ENCODE measurements at places on chromosomes 3 and 15.
A peak's percentile ranks its signal among the peaks of the same experiment; 100 is the strongest.

DNA sequence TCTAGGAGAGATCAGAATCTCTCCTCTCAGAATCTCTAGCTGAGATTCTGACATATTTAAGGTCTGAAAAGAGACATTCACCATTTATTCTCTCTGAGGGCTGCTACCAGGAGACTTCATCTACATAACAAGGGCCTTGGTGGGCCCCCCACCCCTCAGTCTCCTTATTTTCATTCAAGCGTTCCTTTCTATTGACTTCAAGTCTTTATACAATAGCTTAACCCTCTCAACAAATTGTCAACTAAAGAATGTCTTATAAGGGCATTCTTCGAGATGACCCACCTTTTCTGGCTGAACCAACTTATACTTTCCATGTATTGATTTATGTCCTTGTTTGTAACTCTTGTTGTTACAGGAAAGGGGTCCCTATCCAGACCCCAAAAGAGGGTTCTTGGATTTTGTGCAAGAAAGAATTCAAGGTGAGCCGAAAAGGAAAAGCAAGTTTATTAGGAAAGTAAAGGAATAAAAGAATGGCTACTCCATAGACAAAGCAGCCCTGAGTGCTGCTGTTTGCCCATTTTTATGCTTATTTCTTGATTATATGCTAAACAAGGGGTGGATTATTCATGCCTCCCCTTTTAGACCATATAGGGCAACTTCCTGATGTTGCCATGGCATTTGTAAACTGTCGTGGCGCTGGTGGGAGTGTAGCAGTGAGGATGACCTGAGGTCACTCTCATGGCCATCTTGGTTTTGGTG is 209.5 kb upstream of the ALCAM start:
- no peak for DNase-seq

- DNase-seq = no peak
Observed at GRCh38 chr15:40252438-40253166, 13.7 kb downstream of the PAK6 start.

DNA sequence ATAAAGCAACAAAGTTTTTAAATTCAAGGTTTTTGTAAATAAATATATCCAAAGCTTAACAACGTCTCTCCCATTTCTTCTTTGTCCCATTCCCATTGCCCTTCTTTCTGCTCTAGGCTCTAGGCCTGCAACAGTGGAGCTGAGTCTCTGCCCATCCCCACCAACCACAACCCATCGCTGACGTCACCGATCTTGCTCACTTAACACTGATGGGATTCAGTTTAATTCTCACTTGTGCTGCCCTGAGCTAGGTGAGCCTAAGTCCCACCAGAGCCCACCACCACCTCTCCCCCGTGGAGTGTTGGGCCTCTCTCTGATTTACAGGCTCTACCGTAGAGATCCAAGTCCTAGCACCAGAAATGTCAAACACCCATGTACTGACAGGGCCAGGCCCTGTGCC is 61.3 kb upstream of the RAB6B start:
- DNase-seq = no peak

GRCh38 chr3:172241405-172241804 is 202.0 kb downstream of the FNDC3B start:
- no peak for DNase-seq

GRCh38 chr15:79966634-79967297 is 4.2 kb downstream of the BCL2A1 start:
- DNase-seq = no peak

- no peak for DNase-seq
Observed at GRCh38 chr15:51621936-51622603, 501 bp downstream of the DMXL2 start.

- DNase-seq = no peak
Observed at GRCh38 chr3:71487418-71487817, 96.1 kb downstream of the FOXP1 start.

DNA sequence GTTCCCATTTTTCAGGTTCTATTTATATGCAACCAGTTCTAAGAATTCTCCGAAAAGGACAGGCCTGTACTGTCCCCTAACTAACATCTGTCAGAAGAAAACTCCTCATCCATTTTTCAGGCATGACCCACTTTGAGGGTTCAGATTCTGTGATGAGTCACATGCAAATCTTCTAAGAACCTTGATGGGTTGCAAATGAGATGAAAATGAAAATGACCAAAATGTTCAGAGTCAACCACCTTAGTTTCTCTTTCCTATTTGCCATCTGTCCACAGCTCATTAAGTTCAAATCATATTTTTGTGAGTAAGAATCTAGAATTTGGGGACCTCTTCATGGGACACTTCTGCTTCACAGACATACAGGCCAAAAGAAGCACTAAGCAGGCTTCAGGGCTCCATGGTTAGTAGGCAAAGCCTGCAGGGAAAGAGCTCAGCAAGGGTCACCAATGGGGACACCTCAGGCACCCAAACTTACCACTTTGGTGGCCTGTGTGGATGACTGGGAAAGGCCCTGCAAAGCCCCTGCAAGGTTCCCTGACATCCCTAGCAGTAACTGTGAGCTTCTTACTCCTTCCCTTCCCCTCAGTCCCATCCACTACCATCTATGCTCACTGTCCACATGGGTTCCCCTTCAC is 122.0 kb downstream of the WDR76 start:
- no peak for DNase-seq

DNA sequence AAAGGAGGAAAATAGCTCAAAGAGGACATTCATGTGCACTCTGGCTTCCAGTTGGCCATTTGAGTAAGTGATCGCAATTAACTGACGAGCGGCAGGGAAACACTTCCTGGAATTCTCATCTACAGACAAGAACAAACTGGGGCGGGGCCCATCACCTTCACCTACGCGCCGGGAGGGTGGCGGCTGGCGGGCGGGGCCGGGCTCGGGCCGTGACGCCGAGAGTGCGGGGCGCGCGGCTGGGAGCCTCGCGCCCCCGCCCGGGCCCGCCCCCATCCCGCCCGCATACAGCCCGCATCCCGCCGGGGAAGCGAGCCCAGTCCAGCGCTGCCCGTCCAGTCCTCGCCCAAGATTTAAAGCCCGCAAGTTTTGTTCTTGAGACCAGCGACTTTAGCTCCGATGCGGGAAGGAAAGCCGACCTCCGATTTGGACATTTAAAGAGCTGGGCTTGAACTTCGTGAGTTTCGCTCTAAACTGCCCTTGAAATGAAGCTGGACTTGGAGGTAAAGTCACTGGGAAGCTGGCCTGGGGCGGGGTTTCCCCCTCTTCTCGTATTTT is at the start of gene B3GNT5:
TSS of gene B3GNT5 (plus strand) at position 281 of the 555 bp plus-strand sequence. CDS start 16,546 bp downstream, outside the sequence.
- peak; percentile 33 for DNase-seq

DNA sequence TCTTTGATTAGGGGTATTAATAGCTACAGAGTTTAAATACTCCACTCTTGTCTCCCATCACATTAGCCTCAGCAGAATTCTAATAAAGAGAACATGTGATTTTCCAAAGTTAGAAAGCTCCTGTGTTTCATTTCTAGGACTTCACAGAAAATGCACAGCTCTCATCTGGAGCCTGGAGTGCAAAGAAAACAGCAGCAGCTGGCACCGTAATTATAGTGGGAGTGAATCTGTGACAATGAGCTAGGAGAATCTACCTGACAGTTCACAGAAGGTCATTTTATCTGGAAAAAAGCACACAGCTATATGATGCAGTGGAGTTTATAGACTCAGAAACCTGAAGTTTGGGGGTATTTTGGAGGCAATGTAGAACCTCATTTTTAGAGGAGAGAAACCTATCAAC is 5.4 kb upstream of the TRIM59 start:
- no peak for DNase-seq

DNA sequence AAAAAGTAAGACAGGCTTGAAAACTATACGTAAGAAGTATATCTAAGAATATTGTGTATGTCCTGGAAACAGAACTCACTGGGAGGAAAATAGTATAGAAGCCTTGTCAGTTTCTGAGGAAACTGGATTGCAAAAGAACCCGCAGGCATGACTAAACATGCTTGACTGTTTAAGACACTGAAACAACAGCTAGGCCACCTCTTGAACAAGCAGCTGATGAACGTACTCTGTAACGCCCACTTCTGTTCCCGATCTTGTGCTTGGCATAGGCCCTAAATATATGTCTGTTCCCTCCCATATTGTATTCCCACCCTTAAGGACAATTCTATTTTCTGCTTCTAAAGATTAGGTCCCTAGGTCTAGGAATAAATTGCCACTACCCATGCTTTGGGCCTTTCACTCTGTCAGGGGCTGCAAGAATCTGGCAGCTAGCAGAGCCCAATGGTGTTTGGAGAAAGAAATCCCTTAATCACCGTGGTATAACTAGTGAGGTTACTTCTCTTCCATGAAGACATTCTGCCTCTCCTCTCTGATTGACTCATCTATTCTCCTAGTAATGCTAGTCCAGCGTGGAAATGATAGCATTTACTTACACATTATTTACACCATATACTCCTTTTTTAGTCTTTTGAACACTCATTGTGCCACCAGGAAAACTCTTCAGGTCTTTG is 46.2 kb downstream of the CD200 start:
- peak; percentile 90 for DNase-seq

DNA sequence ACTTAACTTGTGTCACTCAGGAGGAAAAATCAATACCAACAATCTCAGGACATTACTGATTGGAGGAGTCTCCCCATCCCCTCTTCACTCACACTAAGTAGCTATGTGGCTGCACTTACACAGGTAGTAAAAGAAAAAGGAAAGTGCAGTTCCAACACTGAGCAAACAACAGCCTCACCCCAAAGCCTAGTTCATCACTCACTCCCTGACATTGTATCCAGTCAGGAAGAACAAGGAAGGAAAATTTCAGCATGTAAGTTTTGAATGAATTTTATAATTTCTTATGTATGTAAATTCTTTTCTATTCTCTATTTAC is 273.4 kb downstream of the IGSF11 start:
- DNase-seq = no peak

- DNase-seq = no peak
Observed at GRCh38 chr3:100810671-100811070, 101.4 kb downstream of the TFG start.

GRCh38 chr15:69058830-69059556 is 44.5 kb downstream of the NOX5 start:
- DNase-seq = peak; percentile 3

- no peak for DNase-seq
Observed at GRCh38 chr3:127986803-127987202, 65.4 kb upstream of the SEC61A1 start.

DNA sequence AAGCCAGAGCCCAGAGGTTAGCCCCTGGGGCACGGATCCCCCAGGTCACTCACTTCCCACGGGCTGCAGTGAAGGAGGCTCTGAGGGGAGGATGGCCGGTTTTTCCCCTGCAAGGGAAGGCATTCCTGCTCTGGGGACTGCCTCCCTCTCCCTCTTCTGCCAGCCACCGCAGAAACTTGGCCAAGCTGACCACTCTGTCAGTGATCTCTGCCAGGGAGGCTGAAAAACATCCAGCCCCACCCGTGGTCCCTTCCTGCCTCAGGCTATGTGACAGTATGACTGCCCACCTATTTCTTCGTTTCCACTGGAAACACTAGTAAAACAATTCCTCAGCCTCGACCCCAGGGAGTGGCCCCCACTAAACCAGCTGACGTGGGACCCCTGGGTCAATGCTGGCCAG is 14.6 kb upstream of the FANCD2 start:
- no peak for DNase-seq

- DNase-seq = no peak
Observed at GRCh38 chr15:59298225-59298853, 74.3 kb downstream of the MYO1E start.

- DNase-seq = no peak
Observed at GRCh38 chr3:195388380-195388779, 54.4 kb downstream of the ACAP2 start.

DNA sequence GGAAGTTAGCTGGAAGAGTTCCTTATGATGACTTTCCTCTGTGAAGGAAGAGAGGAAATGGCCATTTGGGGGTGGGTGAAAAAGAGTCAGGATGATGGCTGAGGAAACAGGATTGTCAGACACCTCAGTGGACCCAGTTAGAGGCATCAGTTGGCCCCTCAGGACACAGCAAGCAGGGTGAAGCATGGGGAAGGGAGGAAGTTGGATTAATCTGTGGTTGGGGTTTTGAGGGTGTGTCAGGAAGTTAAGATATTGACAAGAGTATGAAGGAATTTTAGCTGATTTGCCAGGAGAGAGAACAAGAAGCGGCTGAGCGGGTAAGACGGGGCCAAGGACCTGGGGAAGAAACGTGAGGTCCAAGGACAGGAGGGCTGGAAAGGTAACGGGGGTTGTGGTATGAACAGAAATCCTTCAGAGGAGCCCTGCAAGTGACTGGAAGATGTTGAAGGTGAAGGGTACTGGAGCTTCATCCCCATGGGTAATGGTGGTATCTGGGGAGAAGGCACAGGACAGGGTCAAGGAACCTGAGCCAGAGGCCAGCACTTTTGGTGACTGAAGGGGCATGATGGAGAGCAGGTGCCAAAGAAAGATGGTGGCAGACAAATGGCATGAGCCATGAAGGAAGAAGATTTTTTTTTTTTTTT is 2.7 kb downstream of the UQCC5 start:
- peak; percentile 7 for DNase-seq

DNA sequence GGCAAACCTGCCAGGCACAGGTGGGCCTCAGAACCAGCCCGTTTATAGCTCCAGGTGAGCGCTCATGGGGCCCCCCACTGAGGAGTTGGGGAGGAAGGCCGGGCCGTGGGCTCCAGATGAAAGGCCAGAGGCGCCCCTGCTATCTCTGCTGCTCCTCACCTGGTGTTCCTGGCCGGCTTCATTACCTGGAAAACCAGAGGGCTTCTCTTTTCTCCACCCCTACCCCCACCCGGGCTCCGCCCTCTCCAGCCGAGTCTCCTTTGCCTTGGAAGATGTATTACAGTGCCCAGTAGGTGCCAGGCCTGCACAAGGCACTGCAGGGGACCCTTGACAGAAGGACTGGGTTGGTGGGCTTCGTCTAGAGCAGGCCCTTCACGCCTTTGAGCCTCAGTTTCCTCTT is 111.4 kb downstream of the WNT7A start:
- no peak for DNase-seq

DNA sequence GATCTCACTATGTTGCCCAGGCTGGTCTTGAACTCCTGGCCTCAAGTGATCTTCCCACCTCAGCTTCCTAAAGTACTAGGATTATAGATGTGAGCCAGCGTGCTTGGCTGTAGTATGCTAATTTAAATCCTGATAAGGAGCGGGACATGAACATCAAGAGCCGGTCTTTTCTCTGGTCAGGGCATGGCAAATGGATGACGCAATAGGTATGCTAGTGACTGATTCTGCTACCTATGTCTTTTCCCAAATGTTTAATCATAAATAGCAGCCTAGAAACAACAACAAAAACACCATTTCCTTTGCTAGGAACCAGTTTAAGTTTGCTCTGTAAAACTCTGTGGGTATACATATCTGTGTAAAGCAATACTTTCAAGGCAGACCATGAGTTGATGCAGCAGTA is 64.7 kb downstream of the STARD9 start:
- DNase-seq = no peak

DNA sequence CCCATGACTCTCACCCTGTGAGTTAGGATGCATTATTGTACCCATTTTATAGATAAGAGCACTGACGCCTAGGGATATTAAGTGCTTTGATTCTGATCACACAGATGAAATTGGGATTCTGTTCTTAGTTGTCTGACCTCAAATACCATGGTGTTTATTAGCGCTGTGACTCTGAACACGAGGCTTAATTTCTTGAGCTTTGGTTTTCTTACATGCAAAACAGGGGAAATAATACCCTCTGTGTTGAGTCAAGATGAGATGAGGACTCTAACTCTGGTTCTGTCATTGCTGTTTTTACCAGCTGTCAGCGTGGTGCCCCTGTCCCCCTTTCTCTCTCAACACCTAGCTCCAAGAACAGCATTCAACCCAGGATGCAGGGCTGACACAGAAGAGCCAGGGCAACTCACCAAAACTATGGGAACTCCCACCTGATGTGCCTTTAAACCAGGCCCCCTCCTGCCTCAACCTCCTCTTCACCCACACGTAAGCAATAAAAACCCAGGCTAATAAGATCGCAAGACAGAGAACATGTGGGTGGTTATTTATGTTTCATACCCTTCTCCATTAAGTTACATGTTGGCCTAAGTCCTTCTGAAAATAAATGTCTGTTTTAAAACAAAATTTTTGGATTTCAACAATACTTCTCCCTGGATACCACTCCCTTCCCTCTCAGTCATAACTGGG is 100.1 kb upstream of the SPATA12 start:
- DNase-seq = no peak

Data from GF-D8 (cell line).